Left ventricle myocardium inferior (tissue), 1 donor: ENCODE measurements at places on chromosomes 16 and 17.

DNA sequence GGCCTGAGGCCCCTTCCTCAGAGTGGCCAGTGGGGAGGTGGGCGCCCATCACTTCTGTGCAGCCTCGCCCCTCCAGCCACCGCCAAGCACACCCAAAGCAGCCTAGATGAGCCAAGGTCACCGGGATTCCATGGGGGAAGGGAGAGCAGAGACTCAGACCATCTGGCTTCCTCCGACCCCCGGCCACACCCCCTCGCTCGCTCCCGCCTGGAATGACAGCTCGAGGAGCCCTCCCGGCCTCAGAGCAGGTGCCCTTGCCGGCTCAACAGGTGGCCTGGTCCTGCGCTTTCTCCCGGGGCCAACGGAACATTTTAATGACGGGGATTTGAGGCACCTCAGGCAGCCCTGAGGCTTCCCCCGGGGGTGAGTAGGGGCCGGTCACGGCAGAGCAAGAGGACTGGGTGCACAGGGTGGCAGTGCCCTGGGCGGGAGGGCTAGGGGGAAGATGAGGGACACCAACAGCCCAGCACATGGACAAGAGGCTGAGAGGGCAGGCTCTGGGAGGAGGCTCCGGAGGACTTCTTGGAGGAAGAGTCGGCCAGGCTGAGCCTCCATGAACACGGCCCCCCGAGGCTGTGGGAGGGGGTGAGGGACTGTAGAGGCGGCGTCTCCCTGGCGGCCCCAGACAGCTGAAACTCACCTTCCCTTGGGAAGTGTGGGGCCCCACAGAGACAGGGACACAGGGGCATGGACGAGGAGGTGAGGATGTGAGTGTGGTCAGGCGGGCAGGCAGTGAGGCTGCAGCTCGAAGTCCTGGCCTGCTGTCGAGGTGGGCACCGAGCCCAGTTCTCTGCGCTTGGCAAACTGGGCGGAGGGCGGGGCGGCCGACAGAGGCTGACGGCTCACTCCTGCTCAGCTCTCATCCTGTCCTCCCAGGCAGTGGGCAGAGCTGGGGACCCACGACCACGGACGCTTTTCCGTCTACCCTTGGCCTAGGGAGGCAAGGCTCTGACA, 12.5 kb upstream of the C1QTNF8 start:
- peak; percentile 48 for DNase-seq

DNA sequence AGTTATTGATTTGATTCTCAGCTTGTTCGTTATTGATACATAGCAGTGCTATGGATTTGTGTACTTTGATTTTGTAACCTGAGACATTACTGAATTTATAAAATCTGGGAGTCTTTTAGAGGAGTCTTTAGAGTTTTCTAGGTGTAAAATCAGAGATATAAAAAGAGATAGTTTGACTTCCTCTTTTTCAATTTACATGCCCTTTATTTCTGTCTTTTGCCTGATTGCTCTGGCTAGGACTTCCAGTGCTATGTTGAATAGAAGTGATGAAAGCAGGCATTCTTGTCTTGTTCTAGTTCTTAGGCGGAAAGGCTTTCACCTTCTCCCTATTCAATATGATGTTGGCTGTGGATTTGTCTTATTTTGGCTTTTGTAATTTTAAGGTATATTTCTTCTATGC, 106.2 kb downstream of the PHKB start:
- DNase-seq: no peak

DNA sequence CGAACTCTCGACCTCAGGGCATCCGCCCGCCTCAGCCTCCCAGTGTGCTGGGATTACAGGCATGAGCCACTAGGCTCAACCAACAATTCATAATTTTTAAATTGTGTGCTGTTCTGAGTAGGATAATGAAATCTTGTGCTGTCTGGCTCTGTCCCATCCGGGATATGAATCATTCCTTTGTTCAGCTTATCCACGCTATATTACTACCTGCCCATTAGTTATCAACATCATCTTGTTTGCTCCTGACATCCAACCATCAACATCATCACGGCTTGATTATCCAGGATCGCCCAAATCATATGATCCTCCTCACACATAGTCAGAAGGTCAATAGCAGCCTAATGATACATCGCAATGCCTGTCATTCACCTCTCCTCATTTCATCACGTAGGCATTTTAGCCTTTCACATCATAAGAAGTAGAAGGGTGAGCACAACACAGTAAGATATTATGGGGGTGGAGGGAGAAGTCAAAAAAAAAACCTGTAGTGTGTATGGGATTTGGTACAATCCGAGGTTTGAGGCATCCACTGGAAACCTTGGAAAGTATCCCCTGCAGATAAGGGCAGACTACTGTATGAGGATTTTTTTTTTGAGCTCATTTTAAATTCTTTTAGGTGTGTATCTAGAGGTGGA, 77.0 kb upstream of the SIAH1 start:
- no peak for DNase-seq

GRCh38 chr17:78923660-78924453, 1.3 kb downstream of the TIMP2 start:
- DNase-seq: peak; percentile 61

DNA sequence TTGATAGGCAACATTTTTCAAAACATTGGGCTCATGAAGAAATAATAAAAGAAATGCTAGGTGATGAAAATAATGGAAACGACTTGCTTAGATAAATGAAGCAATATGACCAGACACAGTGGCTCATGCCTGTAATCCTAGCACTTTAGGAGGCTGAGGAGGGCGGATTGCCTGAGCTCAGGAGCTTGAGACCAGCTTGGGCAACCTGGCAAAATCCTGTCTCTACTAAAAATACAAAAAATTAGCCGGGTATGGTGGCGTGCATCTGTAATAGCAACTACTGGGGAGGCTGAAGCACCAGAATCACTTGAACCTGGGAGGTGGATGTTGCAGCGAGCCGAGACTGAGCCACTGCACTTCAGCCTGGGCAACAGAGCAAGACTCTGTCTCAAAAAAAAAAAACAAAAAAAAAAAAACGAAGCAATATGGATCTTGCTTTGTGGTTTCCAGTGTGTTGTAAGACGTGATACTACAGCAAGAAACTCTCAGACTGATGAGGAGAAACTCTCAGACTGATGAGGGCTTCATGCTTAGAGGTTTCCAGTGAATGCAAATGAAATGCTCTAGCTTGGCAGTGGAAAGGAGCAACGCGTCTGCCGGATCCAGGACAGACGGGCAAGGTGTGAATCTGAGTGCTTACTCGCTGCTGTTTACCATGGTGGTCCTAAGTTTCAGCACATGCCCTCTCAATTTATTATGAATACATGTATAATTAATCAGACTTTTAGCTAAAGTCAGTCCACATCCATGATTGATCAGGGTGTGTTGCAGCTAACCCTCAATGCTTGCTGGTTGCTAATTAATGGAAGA, 11.5 kb upstream of the IGF2BP1 start:
- no peak for DNase-seq
